Stimulated activated CD8-positive, alpha-beta memory T cell treated with anti-CD3 and anti-CD28 coated beads, Interleukin-15, amount 100 ng/mL, for 4 hours (primary cell): ENCODE measurements at places on chromosomes 7 and 10.

DNA sequence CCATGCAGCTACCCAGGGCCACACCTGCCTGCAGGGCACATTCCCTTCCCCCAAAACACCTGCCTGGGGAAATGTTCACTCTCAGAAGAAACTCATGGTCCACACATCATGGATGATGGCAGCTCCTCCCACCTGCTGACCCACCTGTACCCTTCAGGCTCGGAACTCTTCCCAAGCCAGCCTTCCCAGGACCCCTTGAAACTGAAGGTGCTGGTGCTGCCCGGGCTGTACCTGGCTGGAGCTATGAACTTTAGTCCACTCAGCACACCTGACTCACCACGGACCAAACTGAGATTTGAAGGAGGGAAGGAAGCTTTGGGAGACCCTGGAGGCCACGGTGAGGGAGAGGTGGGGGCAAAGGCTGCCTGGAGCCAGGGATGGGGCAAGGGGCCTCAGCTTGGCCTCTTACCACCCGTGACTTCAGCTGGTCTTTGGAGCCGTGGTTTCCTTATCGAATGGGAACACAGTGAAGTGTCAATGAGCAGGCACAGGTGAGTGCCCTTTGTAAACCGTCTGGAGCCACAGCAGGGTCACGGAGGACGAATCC lies 30.1 kb upstream of the INPP5A start:
- no peak for DNase-seq

DNA sequence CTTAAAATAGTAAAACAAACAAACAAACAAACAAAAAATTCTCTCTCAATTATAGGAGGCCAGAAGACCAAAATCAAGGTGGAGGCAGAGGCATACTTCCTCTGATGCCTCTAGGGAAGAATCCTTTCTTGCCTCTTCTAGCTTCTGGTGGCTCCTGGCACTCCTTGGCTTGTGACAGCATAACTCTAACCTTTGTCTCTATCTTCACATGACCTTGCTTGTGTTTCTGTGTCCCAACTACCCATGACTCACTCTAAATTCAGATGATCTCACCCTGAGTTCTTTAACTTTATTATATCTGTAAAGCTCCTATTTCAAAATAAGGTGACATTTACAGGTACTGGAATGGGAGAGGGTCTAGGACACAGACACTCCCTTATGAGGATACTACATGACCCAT lies 88.3 kb upstream of the ANTXRL start:
- no peak for DNase-seq

DNA sequence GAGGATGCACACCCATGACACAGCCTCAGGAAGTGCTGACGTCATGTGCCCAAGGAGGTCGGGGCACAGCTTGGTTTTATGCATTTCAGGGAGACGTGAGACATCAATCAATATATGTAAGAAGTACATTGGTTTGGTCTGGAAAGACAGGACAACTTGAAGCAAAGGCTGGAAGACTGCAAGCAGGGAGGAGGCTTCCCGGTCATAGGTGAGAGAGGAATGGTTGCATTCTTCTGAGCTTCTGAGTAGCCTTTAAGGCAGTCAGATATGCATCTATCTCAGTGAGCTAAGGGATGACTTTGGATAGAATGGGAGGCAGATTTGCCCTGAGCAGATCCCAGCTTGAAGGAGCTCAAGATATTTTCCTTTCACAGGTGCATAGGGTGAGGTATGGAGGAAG lies 349.5 kb downstream of the TYW1 start:
- DNase-seq, result no peak

GRCh38 chr7:48502021-48502420 lies 330.8 kb downstream of the ABCA13 start:
- no peak for DNase-seq

GRCh38 chr7:158809596-158809995 lies 19.7 kb downstream of the ESYT2 start:
- DNase-seq, result no peak

GRCh38 chr10:116112232-116113231 lies 160.5 kb downstream of the GFRA1 start:
- DNase-seq, result no peak

- DNase-seq, result no peak
These were observed 40.6 kb upstream of the MAGI2 start for GRCh38 chr7:79494046-79494445.

DNA sequence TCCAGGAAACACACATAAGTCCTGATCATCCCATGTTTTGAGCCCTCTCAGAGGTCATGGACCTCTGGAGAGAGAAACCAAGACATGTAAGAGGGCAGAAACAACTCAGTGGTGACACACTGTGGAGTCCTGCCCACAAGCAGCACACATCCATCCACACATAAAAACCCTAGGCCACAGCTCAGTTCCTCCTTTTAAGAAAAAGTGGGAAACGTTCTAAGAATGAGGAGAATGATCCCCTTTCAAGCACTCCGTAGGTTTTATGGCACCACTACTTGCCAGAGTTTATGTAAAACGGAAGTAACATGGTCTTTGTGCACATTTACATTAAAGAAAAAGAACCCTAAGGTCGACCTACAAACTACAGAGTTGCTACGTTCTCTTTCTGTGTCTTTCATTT lies 19.9 kb downstream of the ATAD1 start:
- no peak for DNase-seq

- DNase-seq, result no peak
These were observed 172.2 kb downstream of the C7orf25 start for GRCh38 chr7:42739638-42740037.

DNA sequence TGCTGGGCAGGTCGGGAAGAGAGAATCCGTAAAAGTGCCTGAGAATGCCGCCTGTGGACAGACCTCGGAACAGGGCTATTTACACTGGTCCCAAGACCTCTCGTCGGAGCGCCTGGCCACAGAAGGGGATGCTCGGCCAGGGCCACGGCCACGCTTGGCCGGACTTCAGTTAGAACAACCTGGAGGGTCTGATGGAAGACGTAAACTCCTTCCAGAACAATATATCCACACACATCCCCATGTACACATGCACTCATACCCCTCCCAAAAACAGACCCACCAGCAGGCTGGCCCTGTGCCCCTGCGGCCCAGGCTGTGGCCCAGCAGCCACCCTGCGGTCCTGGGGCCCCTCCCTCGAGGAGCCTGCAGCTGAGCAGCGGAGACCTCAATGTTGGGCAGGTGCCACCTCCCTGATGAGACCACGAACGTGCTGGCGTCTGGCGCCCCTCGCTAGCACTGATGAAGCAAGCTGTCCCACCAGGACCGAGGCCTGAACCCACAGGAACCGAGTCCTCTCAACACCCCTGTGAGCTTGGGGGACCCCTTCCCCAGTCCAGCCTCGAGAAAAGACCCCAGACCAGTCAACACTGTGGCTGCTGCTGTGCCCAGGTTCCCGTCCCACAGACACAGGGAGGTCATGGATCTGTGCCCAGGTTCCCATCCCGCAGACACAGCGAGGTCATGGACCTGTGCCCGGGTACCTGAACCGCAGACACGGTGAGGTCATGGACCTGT lies 8.9 kb downstream of the CFAP46 start:
- no peak for DNase-seq

DNA sequence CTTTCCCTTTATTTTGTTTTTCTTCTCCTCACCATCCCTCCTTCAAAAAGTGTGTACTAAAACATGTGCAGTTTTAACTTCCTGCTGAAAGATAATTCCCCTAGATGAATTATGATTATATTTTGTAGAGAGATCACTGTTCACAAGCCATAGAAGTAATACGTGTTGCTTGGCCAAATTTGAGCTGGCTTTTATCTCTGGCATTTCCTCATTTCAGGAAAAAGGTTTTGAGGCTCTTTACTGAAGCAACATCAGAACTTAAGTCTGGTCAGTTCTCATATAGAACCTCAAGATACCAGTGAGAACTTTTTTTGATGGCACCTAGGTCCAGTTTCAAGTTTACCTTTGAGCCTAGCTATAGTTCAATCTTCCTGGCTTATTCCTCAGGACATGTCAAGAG lies 463.3 kb downstream of the INHBA start:
- no peak for DNase-seq

DNA sequence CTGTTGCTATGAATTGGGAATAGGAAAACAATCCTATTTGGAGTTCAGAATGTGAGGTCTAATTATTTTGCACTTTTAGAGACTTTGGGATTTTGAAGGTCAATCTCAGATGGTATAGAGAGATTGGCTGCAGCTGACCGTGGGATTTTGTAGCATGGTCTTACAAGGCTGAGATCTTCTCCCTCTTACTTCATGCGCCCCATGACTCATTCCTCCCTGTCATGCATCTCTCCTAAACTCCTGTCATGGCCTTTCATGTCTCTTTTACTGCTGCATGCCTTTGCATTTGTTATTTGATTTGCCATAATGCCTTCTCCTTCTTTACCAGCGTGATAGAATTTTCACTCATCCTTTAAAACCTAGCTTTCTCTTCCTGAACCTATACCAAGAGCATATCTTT lies 133.1 kb downstream of the BBS9 start:
- no peak for DNase-seq

DNA sequence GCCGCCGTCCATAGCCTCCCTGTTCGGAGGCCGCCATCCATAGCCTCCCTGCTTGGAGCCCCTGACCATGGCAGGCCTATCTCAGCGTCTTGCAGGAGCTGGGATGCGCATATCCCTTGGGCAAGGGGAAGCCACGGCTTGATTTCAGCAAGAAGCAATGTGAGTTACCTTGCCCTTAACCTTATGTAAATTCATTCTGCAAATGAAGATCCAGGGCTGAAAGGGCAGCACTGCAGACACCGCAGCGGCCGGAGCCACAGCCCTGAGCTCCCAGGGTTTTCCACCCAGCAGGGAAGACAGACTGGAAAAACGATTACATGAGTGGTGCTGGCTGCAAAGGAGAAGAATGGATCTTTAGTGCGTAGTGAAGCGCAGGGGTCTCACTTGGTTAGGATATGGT lies 95.8 kb downstream of the SEC61G start:
- no peak for DNase-seq

DNA sequence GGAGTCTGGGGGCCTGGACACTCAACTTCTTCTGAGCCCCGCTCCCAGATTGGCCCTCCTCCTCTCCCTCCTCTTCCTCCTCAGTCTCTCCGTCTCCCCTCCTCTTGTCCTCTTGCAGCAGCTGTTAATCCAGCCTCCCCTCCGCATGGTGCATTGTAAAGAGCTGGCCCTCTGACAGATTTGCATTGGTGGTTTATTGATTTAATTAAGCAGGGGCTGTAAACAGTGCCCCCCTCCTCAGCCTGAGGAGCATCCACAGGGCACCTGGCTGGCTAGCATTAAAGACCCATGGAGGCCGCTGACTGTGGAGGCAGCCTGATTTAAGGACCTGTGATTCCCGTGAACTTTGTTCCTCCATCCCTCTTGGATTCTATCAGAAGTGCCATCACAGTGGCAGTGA lies 28.9 kb upstream of the PCBD1 start:
- no peak for DNase-seq

DNA sequence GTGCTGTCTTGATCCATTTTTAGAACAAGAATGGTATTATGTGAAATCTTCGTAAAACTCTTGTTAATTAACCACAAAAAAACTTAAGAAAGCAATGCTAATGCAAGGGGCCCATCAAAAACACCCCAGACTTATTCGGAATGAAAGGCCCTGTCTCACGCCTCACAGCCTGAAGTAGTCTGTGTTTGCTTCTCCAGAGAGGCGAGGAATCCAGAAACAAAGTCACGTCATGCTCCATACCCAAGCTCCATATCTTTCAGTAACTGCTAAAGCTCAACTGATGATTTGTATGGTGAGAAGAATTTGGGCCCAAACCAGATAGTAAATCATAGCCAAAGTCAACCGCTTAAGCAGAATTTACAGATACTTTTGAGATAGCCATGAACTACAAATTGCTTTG lies 155.4 kb downstream of the ATE1 start:
- no peak for DNase-seq

DNA sequence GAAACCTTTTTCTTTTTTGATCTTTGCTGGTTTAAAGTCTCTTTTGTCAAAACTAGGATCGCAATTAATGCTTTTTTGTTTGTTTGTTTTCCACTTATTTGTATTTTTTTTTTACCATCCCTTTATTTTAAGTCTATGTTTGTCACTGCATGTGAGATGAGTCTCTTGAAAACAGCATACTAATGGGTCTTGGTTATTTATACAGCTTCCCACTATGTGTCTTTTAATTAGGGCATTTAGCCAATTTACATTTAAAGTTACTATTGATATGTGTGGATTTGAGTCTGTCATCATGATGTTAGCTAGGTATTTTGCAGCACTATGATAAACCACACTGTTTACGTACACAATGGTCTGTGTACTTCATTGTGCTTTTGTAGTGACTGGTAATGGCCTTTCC lies 34.7 kb upstream of the PPP1R3A start:
- DNase-seq, result no peak
